ENCODE measurements at places on chromosomes 6 and 20.

- no peak for DNase-seq
These were observed 49.0 kb upstream of the ANKEF1 start for GRCh38 chr20:9985773-9986172.

- no peak for DNase-seq
These were observed 384.8 kb downstream of the TFAP2B start for GRCh38 chr6:51203504-51203903.

- no peak for DNase-seq
These were observed 36.8 kb downstream of the HEBP2 start for GRCh38 chr6:138440758-138441357.

GRCh38 chr6:109230453-109230852, 135.1 kb downstream of the CEP57L1 start:
- DNase-seq, result no peak

GRCh38 chr6:14781772-14782525, 463.9 kb upstream of the JARID2 start:
- no peak for DNase-seq

DNA sequence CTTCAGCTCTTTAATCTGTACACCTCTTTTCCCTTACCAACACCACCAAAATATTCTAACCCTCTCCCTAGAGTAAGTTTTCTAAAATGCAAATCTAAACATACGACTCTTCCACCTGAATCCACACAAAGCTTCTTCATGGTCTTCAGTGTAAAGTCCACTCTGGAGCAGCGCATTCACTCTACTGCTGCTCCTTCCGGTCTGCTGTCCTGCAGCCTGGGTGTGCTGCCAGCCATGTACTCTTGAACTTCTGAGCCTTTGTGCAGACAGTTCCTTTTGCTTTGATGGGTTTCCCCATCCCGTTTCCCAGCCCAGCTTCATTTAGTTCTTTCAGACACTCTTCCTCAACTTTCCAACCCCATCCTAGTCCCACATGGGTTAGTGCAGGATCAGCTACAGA, 108.7 kb upstream of the SGK1 start:
- no peak for DNase-seq

DNA sequence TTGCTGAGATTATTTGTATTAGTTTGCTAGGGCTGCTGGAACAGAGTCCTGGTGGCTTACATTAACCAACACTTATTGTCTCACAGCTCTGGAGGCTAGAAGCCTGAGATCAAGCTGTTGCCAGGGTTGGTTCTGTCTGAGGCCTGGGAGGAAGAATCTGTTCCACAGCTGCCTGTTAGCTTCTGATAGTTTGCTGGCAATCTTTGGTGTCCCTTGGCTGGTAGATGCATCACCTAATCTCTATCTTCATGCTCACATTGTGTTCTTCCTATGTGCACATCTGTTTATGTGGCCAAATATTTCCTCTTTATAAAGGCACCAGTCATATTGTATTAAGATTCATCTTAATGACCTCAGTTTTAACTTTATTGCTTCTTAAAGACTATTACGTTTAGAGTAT, 19.5 kb downstream of the SF3B5 start:
- no peak for DNase-seq

DNA sequence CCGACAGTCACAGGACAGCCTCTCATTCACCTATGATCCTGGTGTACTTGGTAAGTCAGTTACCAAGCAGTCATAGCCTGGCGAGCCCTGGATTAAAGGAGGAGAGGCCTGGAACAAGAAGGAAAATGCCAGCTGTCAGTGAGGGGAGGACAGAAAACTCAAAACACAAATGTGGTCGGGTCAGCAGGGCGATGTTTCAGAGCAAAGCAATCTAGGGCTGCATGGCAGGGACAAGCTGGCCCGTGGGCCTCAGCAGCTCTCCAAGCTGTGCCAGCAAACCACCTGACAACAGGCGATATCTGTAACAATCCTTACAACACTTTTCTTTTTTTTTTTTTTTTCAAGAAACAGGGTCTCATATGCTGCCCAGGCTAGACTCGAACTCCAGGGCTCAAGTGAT, 40.3 kb downstream of the MGME1 start:
- DNase-seq, result no peak

GRCh38 chr20:14055127-14055742, 59.9 kb downstream of the MACROD2 start:
- DNase-seq, result peak; percentile 41

DNA sequence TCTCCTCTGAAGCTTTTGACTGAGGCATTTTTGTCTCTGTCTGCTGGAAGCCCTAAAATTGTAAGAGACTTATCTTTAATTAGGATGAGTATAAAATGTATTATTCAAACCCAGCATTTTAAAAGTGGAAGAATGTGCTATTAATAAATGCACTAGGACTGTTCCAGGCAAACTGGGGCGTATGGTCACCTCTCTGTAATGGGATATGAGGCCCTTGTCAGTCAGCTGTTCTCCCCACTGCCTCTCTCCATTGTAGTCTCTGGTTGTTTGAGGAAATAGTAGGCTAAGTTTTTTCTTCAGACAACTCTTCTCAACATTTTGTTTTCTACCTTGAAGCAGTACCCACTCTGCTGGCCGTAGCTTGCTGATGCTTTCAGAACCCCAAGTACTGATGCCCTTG, 14.3 kb upstream of the DEF6 start:
- no peak for DNase-seq

DNA sequence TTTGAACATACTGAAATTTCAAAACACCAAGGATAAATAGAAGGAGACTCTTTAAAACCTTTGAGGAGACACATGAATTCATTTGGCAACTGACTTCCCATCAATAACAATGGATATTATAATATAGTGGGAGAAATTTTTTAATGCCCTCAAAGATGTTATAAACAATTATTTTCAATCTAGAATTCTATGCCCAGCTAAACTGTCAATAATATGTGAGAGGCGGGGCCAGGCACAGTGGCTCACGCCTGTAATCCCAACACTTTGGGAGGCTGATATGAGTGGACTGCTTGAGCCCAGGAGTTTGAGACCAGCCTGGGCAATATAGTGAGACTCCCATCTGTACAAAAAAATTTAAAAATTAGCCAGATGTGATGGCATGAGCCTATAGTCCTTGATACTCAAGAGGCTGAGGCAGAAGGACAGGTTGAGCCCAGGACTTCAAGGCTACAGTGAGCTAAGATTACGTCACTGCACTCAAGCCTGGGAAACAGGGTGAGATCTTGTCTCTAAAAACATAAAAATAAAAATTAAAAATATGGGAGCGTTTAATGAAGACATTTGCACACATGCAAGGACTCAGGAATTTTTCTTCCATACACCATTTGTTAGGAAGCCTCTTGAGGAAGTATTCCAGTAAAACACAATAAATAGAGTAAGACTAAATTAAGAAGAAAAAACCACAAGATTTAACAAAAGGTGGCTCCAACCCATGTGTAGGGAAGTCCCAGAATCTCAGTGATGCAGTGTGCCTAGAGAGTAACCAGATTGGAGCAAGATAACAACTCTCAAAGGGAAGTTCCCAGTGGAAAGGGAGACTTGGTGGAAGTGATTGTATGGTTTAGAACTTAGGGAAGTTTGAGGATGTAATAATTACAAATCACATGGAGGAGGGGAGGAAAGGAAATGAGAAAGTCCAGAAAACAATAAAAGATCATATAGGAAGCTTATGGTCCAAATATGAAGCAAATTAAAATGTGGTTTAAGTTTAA, 26.3 kb upstream of the ETV7 start:
- DNase-seq, result no peak

DNA sequence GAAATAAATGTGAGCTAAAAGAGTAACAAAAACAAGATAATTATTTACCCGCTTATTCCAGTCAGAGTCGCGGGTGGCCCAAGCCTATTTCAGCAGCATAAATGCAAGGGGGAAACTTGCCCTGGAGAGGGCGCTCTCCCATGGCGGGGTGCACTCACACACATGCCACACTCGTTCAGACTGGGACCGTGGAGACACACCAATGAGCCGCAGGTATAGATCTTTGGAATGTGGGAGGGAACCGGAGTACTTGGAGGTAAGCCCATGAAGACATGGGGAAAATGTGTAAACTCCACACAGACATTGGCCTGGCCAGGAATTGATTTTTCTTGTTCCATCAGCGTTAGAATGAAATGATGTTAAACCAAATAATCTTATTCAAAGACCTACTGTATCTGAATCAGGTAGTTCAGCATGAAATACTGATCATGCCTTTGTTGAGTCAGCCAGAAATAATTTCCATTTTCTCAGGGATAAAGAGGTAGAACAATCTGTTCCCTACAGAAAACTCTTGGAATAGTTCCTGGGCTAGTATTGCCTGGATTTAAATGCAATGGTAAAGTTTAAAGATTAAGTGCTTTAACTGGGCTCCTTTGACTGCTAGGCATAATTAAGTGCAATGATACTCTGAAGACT, 191.5 kb downstream of the MCHR2 start:
- DNase-seq, result peak; percentile 41

DNA sequence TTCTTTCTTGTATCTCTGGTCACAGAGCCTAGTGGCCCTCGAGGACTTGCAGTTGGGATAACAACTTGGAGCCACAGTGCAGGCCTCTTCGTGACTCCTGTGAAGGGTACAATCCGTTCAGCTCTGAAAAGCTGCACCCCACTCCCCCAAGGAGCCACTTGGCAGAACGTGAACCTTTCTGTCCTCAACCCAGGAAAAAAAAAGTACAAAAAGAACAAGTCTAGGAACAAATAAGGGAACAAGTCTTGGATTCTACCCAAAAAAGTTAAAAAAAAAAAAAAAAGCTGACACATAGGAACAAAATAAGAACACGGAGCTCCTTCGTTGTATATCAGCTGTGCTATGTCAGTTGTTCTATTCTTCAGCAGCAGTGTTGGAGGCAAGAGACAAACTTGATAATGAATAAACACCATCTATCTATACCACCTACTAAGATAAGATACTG, 77.9 kb upstream of the TULP1 start:
- DNase-seq, result no peak

DNA sequence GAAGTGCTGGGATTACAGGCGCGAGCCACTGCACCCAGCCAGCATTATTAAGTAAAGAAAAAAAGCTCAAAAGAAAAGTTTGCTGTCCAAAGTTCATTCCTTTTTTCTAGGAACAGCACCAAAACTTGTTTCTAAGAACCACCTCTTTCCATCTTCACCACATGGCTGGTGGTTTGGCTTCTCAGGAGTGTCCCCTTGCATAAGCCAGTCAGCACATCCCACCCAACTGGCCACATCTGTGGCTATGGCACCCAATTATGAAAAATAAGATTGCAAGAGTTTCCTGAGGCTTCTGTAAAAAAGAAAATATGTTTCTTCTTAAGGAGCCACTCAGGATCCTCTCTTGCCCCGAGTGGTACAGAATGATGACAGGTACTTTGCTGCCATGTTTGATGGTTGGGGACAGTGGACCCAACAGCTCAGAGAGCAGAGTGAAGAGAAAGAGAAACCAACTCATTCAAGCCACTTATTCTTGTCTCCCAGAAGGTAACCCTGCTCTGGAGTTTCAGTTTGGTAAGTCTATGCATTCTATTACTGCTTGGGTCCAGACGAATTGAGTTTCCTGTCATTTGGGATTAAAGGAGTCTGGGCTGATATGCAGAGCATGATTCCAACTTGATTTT, 65.3 kb downstream of the PSMB1 start:
- DNase-seq, result no peak

DNA sequence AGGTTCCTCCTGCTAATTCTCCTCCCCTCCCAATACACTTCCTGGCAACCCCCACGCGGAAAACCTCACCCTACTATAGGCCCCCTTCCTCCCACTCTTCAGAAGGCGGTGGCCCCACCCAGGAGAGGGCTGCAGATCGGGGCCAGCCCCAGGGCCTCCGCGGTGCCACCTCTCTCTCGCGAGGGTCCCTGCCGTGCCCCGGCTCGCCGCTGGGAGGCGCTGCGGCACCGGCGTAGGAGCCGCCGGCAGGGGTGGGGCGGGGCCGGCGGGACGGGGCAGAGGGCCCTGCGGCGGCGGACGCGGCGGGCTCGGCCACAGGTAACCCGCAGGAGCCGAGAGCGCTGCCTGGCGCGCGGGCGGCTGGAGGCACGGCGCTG, at the start of gene ANKRD6:
ANKRD6 (plus strand) TSS at position 278 of the 377 bp plus-strand sequence. CDS start 133,825 bp downstream, outside the sequence.
- peak; percentile 95 for DNase-seq

Measured in endothelial cell (in vitro differentiated cells).